ENCODE measurements at places on chromosomes 6 and 20.
A peak's percentile ranks its signal among the peaks of the same experiment; 100 is the strongest.

DNA sequence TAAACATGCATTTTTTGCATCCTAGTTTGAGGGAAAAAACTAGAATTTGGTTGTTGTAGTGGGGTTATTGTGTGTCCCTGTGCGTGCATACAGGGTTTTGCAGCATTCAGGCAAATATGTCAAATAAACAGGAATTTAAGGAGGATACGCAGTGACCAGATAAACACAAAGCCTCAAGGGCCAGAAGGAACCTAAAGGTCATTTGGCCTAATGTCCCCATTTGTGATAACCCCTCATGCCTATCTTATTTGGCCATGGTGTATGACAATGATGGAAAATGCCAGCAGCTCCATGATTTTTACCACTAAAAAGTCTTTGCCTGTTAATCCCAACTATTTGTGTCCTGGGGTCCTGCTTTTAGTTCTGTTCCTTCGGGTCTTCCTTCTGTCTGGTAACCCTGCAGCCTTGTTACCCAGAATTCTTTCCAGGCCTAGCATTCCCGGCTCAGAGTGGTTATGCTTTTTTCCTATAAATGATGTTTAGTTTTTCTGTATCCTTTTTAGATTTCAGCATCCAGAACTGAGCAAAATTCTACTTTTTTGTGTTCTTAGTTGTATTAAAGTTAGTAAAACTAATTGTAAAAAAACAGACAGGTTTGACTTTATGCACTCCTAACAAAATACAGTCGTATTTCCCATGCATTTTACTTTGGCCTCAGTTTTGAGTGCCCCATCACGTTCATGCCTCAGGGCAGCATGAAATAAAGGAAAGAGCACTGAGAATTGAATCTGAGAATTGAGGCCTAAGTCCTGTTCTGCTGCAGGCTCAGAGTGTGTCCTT, 4.4 kb downstream of the STX16 start:
- no peak for DNase-seq

DNA sequence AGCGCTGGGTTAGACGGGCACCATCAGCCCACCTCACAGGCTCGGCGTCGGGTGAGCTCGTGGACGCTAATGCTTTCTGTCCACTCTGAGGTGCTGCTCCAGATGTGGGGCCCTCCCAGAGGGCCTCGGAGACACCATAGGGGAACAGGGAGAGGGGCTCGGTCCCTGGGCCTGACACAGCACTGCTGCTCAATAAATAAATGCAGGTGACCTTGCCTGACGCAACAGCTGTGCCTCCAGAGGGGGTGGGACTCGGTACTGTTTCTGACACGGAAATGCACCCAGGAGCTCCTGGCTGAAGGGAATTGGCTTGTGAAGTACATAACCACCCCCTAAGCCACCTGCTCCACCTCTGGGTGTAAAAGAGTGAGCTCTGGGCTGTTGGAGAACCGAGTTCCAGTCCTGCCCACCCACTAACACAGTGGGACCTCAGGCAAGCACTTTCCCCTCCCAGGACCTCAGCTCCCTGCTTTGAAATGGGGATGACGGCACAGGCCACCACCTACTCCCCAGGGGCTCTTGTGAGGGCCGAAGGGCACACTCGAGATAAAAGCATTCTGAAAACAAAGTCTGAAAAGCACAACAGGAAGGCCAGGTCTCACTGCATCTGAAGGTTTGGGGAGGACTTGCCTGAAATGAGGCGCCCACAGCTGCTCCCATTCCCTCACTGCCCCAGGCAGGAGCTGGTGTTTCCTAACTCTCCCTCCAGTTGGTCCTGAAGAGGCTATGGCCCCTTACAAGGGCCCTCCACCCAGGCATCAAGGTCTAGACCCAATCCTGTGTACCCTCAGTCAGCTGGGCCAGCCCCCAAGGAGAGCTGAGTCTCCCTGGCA, 6.7 kb downstream of the KCNK15 start:
- no peak for DNase-seq

- DNase-seq = no peak
Measured at GRCh38 chr6:130779658-130780033, 47.6 kb upstream of the SMLR1 start.

DNA sequence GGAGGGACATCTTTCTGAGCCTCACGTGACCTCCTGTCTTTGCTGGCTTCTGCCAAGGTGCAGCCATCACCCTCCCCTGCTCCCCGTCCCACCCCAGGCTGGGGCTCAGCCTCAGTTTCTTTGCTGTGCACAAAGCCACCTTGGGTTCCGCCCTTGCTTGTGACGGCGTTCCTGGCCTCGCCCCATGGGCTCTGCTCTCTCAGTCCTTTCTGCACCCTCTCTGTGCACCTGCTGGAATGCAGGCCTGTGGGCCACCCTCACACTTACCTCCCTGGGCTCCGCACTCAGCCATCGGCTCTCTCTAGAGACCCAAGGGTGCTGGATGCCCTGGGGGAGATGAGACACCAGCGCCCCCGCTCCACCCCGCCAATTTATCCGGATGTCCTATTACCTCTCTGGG, 28.3 kb downstream of the BANF2 start:
- DNase-seq = no peak

- DNase-seq = no peak
Measured at GRCh38 chr6:32110632-32111031, 1.5 kb upstream of the TNXB start.

GRCh38 chr6:85449388-85449817, 480 bp upstream of the NT5E start:
- DNase-seq = peak; percentile 52

GRCh38 chr6:18473755-18474154, 86.6 kb downstream of the RNF144B start:
- DNase-seq = no peak

DNA sequence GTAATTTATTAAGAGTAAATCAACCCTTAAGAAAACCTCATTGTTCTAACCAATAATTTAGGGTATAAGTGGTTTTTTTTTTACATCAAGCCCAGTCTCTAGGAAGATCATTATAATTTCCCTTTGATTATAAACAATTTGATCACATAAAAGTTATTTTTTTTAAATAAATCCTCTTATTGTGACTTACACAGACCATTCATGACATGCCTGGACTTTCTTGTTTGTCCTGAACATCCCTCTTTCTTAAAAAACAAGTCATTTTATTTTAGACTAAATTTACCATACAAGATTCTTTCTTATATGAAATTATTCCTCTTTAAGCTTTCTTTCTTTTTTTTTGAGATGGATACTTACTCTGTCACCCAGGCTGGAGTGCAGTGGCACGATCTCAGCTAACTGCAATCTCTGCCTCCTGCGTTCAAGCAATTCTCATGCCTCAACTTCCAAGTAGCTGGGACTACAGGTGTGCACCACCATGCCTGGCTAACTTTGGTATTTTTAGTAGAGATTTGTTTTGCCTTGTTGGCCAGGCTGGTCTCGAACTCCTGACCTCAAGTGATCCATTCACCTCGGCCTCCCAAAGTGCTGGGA, 53.6 kb upstream of the AGPAT4 start:
- DNase-seq = no peak

GRCh38 chr6:13467216-13467600, 20.2 kb downstream of the GFOD1 start:
- DNase-seq = no peak

- DNase-seq = no peak
Measured at GRCh38 chr6:2471472-2471871, 226.1 kb upstream of the GMDS start.

GRCh38 chr20:22597303-22597702, 12.9 kb upstream of the FOXA2 start:
- DNase-seq = no peak

DNA sequence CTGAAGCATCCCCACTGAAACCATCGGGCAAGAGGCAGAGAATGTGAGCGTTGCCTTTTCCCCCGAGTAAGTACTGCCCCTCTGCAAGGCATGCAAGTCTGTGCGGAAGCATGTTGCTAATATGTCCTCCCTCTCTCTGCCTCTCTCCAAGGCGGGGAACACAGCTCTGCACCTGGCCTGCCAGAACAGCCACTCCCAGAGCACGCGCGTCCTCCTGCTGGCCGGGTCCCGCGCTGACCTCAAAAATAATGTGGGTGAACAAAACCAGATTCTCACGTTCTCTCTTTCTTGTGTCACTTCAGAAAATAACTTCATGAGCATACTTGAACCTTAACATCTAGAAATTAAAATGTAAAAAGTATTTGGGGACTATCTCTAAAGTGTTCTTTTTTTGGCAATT, 26.4 kb downstream of the LYRM2 start:
- no peak for DNase-seq

GRCh38 chr20:44135417-44136204, 51.4 kb downstream of the JPH2 start:
- DNase-seq = no peak

DNA sequence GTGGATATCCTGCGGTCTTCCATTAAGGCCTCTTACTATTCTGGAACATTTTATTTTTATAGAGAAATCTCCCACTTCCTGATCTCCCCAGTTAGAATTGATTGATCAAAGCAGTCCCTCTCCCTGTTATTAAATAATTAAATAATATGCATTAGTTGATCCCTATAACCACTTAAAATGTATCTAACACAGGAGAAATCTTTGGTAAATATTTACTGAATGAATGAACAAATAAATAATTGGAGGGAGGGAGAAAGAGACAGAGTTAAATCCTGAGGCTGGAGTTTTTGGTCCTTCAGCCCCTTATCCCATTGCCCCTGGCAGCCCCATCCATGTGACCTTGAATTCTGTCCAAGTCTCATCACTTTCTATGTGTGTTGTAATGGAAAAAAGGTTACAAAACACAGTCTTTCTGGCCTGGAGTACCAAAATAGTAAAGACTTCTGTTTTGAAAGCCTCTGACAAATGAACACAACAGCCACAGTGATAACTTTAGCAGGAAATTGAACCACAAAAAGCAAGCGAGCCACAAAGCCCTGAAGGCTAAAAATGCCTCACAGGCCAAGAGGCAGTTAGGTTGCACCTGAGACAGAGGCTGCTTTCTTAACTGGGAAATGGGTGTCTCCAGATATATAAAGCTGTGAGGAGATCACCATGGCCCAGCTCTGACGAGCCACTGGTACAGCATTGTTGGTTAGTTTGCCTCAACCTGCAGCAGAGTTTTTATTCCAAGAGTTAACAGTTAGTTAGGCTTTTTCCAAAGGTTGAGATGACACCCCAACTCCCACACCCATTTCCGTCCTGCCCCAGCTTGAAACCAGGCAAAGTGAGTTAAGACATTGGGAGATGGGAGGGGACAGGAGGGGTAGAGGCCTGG, 11.3 kb downstream of the NT5E start:
- no peak for DNase-seq

- DNase-seq = peak; percentile 35
Measured at GRCh38 chr20:63150391-63150898, 65.5 kb downstream of the YTHDF1 start.

DNA sequence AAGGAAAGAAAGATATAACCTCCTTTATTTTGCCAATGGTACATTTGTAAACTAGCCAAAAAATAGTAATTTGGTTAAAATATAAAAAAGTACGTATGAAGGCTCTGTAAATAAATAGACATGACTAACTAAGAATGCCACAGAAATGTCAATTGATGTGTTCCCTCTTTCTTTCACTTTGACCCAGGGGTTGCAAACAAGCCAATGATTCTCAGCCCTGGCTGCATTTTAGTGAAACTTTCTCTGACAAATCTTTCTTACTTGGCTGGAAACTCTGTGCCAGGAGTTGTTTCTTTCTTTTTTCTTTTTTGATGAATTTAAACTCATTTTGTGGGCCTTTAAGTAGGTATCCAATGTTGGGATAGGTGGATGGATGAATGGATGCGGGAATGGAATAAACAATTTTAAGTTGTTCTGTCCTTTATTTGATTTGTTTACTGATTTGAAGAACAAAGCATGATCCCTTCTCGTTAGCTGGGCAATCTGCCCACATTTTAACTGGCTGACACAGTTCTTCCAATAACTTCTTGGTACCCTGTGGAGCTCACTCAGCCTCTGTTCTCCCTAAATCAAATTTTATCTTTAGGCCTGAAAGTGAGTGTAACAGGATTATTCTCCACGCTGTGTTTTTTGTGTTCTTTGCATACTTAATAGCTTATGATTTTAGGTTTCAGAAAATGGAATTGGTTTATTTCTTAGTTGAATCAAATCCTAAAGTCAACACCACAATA, 58.6 kb upstream of the GCLC start:
- no peak for DNase-seq

DNA sequence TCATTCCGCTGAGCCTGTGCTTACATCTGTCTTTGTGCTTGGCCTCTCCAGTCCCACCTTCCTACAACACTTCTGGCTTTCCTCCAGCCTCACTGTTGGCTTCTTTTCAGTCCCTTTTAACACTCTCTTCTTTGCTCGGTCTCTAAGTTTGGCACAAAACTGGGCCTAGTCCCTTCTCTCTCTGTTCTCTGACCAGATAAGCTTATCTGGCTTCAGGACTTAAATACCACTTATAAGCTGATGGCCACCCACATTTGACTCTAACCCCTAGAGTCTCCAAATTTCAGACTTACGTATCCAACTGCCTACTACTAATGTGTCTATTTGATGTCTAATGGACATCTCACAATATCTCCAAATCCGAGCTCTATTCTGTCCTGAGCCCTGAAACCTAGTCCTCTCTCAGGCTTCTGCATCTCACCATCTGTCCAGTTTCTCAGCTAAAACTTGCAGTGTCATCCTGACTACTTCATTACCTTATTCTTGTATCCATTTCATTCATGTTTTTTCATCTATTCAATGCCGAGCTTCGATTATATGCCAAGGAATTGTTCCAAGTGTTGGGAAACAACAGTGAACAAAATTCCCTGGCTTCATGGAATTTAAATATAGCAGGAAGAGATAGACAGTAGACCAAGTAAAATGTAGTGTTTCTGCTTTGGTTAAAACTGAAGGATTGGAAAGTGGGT, 40.1 kb downstream of the TBPL1 start:
- no peak for DNase-seq

GRCh38 chr6:130708338-130708737, 118.9 kb upstream of the SMLR1 start:
- DNase-seq = no peak

- no peak for DNase-seq
Measured at GRCh38 chr6:32151863-32152768, at the start of gene PRRT1. Gene PRRT1, minus strand, starts transcription at chr6:32151939. Its CDS starts 112 bp downstream, at chr6:32151827.

Data from mucosa of descending colon (tissue), 3 donors.